NCI-H1048 (cell line): ENCODE measurements at places on chromosomes 3 and 15.

GRCh38 chr3:72187131-72187530, 402.2 kb upstream of the PROK2 start:
- DNase-seq, result no peak

GRCh38 chr15:48855501-48856440, 22.2 kb upstream of the EID1 start:
- DNase-seq, result no peak

- no peak for DNase-seq
Measured at GRCh38 chr3:103968751-103969150, 1398.0 kb upstream of the ALCAM start.

DNA sequence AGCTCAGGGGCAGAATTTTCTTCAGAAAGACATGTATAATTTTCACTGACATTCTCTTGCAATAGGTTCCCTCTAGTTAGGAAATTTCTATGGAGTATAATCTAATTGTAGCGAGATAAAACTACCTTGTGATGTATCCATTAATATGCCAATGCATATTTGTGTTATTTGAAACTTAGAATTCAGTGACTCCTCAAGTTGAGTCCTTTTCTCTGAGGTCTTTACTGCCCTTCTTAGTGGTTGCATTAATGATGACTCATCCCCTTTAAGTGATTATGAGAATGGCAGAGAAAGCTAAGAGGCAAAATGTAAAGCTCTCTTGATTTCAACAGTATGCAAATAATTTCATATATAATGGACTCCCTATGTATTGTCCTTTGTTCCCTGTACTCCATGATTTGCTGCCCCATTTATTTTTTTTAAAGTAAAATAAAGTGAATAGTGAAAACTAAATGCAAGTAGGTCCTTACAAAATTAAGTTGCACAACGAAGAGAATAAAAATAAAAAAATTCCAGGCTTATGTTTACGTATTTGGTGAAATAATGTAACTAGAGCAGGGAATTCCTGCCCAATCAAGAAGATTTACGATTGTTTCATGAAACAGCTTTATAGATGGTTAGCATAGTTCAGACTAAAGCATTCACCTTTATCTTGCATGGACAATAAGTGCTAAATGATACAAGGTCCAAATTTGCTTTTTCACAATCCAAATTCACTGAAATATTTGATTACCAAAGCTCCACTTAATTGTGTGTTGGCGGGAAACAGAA, 78.1 kb downstream of the ZPLD1 start:
- peak; percentile 41 for DNase-seq

- no peak for DNase-seq
Measured at GRCh38 chr3:10242182-10243065, 5.8 kb upstream of the TATDN2 start.

- DNase-seq, result no peak
Measured at GRCh38 chr3:24460974-24461373, 33.7 kb downstream of the THRB start.

GRCh38 chr3:146650691-146651442, 45.7 kb upstream of the PLSCR5 start:
- DNase-seq, result peak; percentile 16
